Effector memory CD4-positive, alpha-beta T cell (primary cell): ENCODE measurements at places on chromosomes 5 and 9.

GRCh38 chr5:41067714-41068568 lies 3.2 kb downstream of the MROH2B start:
- no peak for DNase-seq

DNA sequence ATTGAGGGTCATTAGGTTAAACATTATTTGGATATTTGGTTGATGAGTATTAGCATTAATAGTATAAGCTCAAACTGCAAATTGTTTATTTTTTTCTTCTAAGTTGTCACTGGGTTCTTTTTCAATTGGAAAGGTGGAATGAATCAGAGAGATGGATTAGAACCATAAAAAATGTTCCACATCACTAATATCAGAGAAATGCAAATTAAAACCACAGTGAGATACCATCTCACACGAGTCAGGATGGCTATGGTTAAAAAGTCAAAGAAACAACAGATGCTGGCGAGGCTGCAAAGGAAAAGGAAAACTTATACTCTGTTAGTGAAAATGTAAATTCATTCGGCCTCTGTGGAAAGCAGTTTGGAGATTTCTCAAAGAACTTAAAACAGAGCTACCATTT lies 122.8 kb downstream of the CCDC192 start:
- no peak for DNase-seq

DNA sequence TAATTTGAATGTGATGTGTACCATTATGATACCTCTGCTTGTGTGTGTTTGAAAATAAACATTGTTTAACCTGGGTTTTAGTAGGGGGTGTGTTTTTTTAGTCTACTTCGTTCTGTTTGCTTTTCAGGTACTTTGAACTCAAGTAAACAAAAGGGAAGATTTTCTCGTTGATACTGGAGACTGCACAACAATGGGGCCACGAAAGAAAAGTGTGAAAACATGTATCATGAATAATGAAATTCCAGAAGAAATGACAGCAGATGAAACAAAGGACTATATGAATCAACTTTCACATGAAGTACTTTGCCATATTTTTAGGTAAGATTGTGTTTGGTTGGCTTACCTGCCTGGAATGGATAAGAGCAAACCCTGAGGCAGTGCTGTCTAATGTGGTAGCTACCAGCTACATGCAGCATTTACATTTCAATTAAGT lies 10.8 kb downstream of the FBXO38 start:
- DNase-seq, result no peak

GRCh38 chr5:171776213-171776612 lies 9.4 kb upstream of the SMIM23 start:
- DNase-seq, result no peak

GRCh38 chr5:174825587-174825986 lies 101.2 kb downstream of the MSX2 start:
- DNase-seq, result no peak

- DNase-seq, result no peak
Measured at GRCh38 chr5:11047030-11047429, 286.0 kb upstream of the DAP start.

- DNase-seq, result no peak
Measured at GRCh38 chr9:134372581-134373267, 46.5 kb downstream of the RXRA start.

DNA sequence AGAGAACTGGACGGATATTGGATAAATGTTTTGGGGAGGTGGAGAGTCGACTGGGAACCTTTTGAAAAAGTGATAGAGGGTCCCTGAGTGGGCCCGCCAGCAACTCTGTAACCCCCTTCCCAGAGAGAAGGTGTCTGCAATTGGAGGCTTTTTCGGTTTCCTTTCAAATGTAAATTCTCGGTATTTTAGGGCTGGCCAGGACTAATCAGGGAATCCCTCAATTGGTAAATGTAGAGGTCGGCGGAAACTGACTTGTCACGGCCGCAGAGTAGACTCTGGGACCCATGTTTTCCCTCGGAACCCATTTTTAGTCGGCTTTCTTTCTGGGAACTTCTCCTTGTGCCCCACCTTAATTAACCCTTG lies 524 bp downstream of the CCNB1 start:
- no peak for DNase-seq

GRCh38 chr5:97245386-97245785 lies 62.3 kb upstream of the RIOK2 start:
- no peak for DNase-seq

- no peak for DNase-seq
Measured at GRCh38 chr9:88310310-88310980, 77.8 kb upstream of the SPIN1 start.

GRCh38 chr5:56412601-56413379 lies 179.7 kb upstream of the ANKRD55 start:
- no peak for DNase-seq

- no peak for DNase-seq
Measured at GRCh38 chr5:111143910-111144309, 51.8 kb downstream of the WDR36 start.

- no peak for DNase-seq
Measured at GRCh38 chr5:167940911-167941310, 350.5 kb upstream of the WWC1 start.

DNA sequence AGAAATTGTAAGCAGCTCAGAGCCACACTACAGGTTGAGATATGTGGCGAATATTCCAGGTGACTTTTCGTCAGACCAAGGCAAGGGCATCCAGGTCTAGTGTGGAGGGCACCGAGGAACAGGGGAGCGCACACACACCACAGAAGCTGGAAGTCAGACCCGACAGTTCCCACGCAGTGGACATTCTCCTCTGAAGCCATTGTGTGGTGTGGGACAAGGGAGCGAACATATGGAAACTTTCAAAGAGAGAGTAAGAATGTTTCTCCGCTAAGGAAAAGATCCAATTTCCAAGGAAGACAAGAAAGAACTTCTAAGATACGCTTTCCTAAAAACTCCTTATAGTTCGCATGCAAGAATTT lies 141.4 kb upstream of the OTULINL start:
- no peak for DNase-seq

- no peak for DNase-seq
Measured at GRCh38 chr5:127056896-127057295, 16.4 kb downstream of the C5orf63 start.

DNA sequence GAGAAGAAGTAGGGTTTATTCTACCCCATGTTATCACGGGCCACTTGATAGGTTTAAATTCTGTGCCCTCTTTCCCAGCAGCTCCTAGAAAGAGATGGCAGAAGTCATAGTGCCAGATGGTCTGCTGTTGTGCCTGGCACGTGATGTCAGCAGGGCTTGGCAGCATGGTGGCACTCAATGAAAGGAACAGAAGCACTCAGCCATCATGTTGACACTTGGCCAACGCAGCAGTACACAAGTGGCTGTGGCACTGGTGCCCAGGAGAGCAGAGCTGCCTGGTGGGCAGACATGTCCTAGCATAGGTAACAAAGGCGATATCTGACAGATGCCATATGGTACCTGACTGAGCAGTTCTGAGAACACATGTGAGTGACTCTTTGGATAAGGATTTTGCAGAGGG lies 796.4 kb upstream of the ACO1 start:
- no peak for DNase-seq

DNA sequence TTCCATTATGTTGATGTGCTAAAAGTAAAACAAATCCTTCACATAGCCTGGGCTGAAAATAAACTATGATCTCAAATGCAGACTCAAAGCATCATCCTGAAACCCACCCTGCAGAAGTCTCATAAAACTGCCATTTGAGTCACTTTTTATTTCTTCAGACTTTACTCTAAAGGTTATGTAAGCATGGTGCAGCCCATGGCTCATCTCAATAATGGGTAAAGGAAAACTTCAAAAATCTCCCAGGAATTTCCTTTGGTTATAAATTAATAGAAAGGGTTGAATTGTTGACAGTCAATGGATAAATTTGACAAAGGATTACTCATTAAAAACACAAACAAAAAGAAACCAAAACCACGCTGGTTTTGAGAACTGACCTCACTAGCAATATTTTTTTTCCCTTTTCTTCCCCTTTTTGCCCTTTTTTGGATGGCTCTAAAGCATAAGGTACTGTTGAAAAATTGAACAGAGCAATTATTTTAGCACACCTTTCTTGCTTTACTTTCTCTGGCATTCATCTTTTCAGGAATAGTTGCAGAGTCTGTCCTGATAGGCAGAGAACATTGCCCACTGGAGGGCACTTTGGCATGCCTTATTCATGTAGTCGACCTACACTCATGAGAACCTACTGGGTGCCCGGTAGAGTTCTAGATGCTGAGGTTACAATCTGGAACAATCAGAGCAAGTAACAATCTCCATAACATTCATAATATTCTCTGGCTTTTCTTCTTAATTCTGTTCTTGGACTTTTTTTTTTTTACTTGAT lies 191.4 kb downstream of the TMEM167A start:
- no peak for DNase-seq

DNA sequence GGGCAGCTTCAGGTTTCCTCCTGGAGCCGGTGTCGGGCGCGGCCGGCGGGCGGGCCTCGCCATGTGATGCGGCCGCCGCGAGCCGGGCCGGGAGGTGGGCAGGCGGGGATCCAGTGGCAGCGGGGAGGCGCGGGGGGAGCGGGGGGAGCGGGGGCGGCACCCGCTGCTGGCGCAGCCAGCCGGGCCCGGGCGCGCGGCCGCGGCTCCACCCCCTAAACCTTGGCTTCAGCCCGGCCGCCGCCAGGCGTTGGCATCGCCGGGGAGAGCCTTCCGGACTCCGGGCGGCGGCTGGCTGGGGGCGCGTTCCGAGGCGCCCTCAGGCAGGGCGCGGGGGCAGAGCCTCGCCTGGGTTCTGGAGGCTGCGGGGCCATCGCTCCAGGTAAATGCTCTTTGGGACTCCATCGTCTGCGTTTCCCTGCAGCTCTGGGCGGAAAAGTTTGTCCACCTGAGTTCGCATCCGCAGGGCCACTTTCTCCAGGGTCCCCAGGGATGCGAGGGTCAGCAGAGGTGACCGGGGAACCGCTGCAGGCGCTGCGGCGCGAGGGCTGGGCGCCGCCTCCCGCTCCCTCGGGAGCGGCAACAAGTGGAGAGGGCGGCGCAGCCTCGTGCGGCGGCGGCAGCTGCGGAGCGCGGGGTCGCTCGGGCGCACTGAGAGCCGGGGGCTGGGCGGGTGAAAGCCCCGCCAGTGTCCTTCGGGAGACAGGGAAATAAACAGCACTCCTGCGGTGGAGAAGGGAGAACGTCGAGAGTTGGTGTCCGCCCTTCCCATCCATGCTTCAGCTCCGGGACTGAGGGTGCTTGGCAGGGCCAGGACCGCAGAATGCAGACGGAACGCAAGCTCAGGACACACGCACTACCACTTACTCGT lies at the start of gene ARHGEF28:
Gene ARHGEF28 (plus strand): TSS at position 253 of the 868 bp plus-strand sequence. CDS start 58,656 bp downstream, outside the sequence.
- DNase-seq, result no peak

GRCh38 chr9:94944626-94945025 lies 218.1 kb downstream of the AOPEP start:
- no peak for DNase-seq

GRCh38 chr9:20552874-20553557 lies 69.3 kb downstream of the MLLT3 start:
- no peak for DNase-seq

- no peak for DNase-seq
Measured at GRCh38 chr9:70053864-70054263, 10.2 kb downstream of the MAMDC2 start.

DNA sequence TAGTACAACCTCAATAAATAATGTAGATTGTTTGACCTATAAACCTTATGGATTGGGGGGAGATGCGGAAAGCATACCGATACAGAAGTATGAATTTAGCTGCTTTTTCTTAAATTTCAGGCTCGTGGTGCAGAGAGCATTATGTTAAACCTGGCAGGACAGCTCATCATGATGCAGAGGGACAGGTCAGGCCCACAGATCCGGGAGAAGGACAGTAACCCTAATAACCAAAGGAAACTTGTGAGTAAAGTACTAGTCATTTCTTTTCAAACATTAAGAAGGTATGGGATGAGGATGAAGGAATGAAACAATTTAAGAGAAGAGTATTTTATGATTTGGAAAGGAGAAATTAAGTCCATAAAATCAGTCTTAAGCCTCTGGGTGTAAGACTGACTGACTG lies 70.5 kb downstream of the ERMP1 start:
- no peak for DNase-seq

GRCh38 chr5:139137697-139138096 lies 60.5 kb downstream of the SIL1 start:
- no peak for DNase-seq

DNA sequence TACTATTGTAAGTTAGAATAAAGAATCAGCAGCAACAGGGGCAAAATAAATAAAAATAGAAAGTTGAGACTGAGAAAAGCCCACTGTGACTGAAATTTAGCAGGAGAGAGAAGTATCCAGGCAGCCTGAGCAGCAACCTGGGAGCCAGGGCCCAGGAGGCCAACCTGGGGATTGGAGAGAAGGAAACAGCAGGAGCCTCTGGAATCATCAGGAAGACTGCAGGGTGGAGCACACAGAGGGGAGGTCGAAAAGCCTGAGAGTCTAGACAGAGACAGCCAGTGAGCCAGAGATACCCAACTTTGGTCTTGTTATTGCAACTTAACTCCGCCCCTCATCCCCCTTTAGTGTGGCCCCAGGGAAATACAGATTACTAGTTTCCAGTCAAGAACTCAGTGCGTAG lies 98.6 kb downstream of the SLC1A3 start:
- no peak for DNase-seq

DNA sequence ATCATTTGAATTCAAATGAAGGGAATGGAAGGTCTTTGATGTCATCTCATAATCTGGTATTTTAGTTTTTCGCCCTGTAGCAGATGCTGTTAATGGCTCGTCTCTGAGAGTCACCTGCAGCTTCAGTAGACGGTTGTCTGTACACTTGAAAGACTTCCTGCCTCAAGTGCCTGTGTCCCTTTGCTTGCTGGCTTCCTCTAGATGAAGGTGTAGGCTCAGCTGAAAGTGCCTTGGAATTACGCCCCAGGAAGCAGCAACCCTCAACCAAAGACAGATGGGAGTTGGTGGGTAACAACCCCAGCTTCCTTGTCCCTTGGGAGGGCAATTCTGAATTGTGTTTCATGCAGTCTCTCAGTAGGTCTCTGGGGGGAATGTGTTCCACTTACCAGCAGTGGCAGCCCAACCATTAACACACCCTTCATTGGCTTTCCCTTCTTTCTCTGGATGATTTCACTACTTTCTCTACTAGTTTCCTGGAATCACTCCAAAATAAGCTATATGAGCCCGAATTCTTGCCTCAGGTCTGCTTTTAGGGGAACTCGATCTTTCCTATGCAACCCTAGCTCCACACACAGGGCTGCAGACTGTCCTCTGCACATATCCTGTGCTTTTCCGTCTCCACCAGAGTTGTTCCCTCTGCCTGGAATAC lies 395.6 kb downstream of the DMAC1 start:
- DNase-seq, result no peak

DNA sequence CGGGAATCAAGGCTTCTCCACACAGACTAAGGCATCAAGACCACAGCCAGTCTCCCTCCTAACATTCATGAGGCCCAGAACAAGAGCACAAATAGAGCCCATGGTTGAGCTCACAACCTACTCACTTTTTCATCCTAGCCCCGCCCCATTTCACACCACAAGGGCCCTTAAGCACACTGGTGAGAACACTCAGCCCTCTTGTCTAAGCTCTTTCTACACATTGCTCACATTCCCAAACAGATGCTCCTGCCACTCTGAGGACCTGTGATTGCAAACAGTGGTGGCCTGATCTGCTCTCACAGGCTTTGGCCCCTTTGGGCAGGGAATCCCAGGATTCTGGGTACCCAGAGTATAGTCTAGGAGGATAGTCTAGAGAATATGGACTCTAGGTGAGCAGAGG lies 54.0 kb downstream of the FEM1C start:
- DNase-seq, result no peak

- DNase-seq, result no peak
Measured at GRCh38 chr5:1933364-1934055, 50.8 kb upstream of the IRX4 start.
